Peyer's patch (tissue), 4 donors: ENCODE measurements at places on chromosomes 13 and 19.

DNA sequence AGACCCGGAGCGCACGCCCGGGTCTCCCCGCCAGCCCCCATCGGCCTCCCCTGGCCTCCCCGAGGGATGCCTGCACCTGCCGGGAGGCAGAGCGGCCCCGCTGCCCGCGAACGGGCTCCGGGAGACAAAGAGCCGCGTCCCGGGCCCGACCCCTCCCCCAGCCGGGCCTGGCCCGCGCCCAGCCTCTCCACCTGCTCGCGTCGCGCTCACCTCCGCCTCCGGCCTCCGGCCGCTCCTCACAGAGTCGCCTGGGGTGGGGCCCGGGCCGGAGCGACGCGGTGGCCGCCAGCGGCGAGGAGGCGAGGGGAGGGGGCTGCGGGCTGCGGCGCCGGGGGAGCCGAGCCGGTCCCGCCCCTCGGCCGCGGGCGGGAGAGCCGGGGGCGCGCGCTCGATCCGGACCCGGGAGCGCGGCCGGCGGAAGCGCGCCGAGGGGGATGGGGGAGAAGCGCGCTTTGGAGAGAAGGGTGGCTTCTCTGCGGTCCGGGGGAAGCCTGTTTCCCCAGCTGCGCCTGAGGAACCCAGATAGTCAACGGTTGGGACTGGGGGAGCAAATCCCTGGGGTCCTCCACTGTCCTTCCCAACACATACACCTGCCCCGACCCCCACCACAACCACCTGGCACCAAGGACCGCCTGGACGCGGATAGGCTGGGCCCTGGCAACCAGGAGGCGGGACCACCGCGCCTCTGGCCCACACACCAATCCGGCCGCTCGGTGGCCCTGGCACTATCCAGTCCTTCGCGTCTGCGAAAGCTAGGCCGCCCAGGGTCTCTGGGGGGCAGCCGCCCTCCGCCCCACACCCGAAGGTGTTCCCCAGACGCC is at the start of gene PRR36:
PRR36 (minus strand) TSS at position 315 of the 821 bp plus-strand sequence. CDS start 701 bp downstream, outside the sequence.
- DNase-seq, result peak; percentile 51

- DNase-seq, result no peak
These were observed 24.5 kb upstream of the ZNF816 start for GRCh38 chr19:52987221-52987620.

- no peak for DNase-seq
These were observed 9.1 kb downstream of the PNPLA6 start for GRCh38 chr19:7544626-7545025.

GRCh38 chr13:23741879-23742510 is 147.2 kb downstream of the MIPEP start:
- DNase-seq, result no peak

- DNase-seq, result no peak
These were observed 63.9 kb upstream of the DOCK9 start for GRCh38 chr13:99041788-99042187.

- no peak for DNase-seq
These were observed 356.9 kb downstream of the NDFIP2 start for GRCh38 chr13:79837741-79838450.

DNA sequence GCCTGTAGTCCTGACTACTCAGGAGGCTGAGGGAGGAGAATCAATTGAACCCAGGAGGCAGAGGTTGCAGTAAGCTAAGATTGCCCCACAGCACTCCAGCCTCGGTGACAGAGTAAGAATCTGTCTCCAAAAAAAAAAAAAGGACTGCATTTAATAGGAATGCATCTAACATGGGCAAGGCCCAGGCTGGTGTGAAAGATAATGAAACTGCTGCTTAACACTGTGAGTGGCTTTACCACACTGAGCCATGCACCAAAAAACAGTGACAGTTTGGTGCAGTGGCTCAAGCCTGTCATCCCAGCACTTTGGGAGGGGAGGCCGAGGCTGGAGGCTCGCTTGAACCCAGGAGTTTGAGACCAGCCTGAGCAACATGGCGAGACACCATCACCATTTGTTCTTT is 8.6 kb downstream of the GTF2F1 start:
- no peak for DNase-seq

- DNase-seq, result no peak
These were observed 17.7 kb downstream of the NFIX start for GRCh38 chr19:13012690-13013608.

DNA sequence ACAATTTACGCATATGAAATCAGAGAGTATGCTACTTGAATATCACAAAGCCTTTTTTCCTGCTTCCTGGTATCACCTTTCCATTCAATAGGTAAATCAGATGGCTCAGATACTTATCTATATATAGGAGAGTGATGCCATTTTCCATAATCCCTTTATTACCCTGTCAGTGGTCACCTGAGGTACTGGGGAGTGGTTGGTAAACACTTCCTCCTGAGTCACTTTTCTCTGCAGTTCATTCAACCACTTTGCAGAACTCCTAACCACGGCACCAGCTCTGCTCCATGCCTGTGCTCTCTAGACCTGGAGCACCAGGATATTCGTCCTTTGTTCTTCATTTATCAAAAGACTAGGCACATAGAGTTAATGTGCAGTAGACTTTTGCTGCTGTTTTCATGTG is 748.5 kb upstream of the KLHL1 start:
- no peak for DNase-seq

DNA sequence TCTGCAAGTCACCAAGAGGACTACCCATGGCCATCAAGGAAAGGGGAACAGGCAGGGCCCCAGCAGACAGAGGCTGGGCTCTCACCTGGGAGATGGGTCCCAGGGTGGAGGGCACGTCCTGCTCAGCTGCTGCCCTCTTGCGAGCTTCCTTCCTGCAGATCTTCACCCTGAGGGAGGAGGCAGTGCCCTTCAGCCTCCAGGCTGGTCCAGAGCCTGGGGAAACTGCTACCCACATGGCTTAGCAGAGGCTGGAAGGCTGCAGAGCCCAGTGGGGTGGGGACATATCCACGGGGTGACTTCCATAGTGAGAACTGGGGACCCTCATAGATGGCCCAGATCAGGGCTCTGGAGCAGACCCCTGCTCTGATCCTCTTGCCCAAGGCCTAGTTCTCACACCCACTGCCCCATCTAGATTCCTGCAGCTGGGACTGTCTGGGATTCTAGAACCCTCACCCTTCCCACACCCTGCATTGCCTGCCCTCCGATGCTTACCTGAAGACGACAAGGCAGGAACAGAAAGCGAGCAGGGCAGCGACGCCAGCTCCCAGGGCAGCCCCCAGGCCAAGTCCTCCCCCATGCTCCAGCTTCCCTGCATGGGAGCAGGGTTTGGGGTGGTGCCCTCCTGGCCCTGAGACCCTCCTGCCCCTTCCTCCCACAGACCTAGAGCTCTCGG is 9.0 kb downstream of the SIGLEC11 start:
- no peak for DNase-seq

DNA sequence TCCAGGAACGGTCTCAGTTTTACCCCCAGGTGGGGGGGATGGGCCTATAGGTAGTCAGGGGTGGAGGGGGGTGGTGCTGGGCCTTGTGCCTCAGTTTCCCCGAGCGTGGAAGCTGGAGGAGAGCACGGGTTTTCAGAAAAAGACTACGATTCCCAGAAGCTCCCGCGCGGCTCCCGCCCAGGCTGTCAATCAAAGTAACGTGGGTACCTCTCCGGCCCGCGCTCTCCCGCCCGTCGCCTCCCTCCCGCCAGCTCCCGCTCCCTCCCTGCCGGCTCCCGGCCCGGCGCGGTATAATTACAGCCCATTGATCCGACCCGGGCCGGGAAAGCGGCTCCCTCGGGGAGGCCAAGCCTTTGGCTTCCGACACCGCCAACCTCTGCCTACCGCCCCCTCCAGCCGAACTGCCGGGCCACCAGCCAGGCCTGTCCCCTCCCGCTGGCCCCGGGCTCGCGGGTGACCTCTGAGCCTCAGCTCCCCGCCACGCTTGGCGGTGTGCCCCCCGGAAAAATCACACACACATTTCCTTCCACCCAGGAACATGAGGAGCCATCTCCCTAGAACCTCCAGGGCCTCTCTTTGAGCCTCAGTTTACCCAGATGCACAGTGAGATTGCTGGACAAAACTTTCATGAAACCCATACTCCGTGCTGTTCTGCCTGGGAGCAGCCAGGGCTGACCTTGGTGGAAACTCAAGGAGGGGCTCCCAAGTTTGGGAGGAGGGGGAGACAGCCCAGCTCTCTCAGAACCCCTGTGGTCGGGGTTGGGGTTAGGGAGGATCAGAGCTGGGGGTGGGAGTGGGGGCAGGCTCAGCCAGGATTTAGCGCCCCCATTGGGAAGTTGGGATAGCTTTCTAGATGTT is 7.3 kb upstream of the TLE2 start:
- DNase-seq, result peak; percentile 94

DNA sequence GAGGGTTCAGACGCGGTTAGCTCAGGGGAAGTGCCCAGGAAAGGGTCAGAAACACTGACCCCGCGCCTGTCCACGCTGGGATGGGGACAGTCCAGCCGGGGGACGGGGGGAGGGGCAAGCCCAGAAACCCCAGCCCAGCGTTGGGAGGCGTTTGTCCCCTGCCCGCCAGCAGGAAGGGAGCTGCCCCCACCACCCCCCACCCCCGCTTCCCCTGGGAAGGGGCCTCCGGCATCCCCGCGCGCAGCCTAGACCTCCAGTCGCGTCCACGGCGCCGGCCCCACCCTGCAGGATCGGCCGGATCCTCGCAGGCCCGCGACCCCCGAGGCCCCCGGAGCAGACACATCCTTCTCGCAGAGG is 277 bp downstream of the GIPC1 start:
- DNase-seq, result no peak

DNA sequence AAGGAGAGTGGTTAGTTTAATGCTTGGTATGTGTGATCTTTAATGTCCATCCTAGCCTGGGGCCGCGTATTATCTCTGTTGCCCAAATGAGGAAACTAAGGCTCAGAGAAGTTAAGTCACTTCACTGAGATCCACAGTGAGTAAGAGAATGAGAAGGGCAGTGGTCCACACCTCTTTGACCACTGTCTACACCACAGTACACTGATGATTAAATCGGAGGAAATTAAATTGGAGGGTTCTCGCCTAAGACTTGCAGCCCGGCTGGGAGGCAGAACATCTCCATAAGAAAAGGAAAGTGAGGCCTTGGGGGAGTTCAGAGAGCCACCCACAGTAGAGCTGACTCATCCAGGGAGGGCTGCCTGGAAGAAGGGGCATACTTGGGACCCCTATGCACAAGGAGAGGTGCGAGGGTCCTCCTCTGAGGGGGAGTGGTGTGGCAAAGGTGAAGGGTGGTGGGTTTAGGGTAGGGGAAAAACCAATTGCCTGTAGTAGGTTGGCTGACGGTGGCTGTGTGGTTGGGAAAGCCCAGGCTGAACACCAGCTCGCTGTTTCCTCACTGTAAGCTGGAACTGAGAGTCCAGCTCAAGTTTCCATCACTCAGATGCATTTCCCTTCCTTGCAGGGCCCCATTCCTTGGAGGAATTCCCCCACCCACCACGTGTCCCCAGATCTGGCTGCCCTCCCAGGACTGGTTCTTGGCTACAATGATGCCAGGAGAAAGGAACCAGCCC is 15.0 kb upstream of the DHRS12 start:
- DNase-seq, result no peak

DNA sequence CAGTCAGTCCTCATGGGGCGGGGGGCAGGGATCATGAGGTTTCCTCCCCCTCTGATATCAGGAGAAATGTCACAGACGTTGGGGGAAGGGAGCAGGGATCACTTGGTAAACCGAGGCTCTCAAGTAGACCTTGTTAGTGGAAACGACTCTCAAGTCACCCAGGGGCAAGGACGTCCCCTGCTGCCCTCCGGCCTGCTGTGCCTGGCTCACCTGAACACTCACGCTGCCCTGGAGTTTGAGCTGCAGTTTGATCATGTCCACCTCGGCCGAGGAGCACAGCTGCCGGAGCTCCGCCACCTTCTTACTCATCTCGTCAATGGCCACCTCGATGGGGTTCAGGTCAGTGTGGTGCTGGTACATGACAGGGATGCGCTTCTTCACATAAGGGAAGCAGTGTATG is 47.6 kb upstream of the SLC15A1 start:
- no peak for DNase-seq

DNA sequence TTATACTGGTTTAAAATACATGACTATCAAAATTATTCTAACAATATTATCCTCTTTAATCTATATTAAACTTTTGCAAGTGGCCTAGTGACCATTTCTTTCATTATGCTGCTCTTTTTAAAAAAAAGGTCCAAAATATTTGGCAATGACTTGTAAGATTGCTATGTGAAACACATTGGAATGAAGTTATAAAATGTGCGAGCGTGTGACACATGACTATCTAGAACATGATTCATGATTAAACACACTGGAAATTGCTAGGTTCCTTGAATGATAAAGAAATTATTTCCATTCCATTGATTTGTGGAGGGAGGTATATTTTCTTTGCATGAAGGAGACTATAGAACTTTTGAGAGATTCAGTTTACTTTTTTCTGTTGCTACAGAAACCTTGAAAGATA is 739.1 kb downstream of the DIAPH3 start:
- DNase-seq, result no peak

GRCh38 chr13:73060251-73061160 is 1.7 kb downstream of the KLF5 start:
- DNase-seq, result no peak

DNA sequence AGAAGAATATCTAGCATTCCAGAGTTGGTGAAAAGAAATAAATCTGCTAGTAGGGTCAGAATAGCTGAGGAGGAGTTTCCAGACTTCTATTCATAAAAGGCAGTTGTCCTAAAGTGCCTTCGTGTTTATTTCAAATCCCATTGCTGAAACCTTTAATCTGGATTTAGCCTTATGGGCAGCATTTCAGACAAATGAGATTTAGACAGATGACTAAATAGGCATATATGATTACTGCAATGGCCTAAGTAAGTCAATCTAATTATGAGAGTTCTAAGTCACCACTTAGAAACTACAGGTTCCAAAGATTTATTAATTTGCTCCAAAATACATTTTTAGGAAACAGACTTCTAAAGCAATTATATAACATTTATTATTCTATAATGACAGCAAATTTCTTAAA is 368.7 kb downstream of the LIG4 start:
- DNase-seq, result no peak

GRCh38 chr13:98214008-98214643 is 37.1 kb upstream of the RNF113B start:
- DNase-seq, result no peak

DNA sequence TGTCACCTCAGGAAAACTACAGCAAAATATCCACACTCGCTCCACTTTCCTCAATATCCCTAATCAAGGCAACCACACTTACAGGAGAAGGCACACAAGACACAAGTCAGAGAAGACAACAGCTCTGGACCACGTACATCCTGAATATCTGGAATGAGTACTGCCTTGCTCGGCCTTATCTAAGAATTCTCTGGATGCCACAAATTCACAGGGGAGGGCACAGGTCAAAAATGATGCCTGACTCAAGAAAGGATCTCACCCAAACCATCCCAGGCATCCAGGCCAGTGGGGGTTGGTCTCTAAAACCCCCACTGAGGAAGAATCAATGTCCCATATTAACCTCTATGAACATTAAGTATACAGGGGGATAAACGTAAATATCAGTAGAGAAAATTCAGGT is 29.9 kb downstream of the ATP7B start:
- no peak for DNase-seq
